ENCODE measurements at places on chromosomes 16 and 17.

DNA sequence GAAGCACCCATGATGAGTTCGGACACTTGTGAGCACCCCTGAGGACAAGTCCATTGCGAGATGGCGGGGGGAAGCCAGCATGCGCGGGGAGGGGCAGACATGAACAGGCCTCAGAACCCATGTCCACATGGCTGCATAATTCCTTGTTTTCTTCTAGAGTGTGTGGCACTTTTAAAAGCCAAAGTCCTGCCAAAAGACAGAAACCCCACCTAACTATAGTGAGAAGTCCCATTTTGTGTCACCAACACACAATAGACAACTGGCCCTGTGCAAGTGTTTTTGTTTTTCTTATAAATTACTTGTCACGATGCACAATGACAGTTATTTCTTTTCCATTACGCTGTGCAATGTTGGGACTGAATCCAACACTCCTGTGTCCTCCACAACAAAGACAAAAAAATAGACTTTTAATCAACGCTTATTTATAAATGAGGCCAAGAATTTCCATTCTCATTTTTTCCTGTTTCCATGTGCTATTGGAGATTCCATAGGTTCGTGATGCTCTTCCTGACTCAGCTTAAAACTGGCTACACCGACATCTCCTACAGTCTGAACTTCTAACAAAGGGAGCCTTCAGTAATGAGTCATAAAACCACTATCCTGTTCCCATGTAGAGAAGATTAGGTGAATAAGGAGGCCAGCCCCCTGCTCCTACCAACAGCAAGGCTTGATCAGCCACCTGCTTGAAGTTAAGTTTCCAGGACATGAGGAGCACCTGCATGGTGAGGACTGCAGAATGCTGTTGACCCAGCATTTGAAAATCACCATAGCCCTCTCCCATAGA is 98.9 kb downstream of the ZNF423 start:
- DNase-seq, result no peak

DNA sequence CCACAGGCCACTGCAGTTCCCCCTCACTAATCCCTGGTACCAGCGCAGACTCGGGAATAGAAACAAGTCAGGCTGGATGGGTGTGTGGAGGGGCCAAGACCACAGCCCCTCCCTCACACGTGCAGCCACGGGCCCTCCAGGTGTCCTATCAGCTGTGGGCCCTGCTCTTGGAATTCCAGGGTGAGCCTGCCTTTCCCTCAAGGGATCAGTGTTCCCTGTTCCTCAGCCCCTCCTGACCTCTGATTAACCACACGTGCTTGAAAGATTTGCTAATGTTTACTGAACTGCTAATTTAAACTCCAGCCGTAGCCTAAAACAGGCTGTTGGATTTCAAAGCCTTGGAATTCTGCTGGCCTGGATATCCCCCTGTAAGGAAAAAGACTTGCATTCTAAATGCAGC is 146.4 kb downstream of the SOCS1 start:
- DNase-seq, result no peak

DNA sequence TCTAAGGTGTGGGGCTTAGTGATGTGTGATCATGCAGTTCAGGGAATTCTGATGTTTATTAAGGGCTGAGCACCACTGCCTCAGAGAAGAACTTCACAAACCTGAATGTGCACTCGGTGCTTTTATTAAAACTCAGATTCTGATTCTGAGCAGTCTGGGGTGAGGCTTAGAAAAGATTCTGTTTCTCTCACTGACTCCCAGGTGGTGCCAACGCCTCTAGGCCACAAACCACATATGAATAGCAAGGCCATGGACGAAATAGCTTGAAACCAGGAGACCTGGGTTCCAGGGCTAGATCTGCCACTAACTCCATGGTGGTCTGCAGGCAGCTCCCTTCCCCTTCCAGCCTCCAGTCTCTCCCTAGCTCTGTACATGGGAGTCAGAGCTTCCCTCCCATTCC is 169.1 kb downstream of the HS3ST3B1 start:
- no peak for DNase-seq

GRCh38 chr17:69103557-69104233 is 38.0 kb downstream of the ABCA6 start:
- DNase-seq, result no peak

DNA sequence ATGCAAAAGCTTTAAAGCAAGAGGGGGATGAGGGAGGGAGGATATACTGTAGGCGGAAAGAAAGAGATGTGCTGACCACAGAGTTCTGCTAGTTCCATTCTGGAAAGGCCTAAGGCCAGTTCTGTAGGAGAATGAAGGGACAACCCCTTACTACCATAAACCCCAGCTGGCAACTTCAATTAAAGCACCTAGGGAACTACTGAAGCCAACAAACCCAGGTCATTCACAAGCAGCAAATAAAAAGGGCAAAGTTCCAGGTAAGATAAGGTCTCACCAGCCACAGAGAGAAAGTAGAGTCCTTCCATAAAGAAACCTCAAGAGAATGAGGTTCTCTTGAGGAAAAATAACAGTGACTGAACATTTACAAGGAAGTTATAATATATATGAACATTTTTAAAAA is 12.8 kb downstream of the TERF2 start:
- no peak for DNase-seq

DNA sequence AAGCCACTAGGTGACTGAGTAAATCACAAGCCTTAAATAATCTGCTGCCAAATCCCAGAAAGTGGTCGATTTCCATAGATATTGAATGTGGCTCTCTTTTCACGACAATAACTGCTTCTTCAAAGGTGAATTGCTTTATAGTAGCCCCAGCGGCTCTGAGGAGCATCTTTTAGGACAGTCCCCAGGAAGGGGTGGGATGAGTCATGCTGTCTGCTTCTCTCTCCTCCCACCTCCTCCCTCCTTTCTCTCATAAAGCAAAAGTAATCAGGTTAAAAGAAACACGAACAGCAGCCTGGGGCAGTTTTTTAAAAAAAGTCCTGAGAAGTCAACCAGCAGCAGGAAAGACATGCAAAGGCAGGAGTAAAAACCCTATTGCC is 1.8 kb downstream of the KIAA0513 start:
- DNase-seq, result peak; percentile 36

DNA sequence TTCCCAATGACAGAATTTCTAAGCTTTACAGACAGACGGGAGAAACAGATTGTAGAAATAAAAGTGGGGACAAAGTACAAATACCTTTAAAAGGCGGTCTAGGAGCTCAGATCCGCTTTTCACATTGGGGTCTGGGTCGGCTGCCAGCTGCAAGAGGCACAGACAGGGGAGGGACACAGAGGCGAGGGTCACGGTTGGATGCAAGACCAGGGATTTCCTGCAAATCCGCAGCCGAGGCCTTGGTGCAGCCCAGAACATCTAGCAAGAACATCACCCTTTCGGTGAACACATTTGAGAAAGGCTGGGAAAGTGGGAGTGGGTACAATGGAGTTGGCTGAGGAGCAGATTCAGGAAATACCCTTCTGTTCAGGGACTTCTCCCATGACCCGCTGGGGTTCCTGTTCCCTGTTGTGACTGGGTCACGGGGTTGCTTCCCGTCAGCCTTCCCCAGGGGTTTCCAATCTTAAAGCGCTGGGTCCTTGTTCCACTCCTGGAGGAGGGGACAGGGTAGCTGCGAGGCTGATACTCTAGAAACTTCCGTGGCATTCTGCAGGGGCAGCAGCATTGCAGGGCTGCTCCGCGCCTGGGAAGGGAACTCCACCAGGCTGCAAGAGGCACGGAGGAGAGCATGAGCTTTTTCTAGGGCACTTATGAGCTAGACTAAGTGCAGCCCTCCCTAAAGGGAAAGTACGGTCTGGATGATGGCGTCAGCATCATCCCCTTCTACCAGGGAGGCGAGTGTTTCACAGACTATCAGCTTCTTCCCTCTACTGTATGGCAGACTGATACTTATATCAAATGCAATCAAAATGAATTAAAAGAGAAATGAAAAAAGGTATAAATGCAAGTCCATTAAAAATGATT is 16.0 kb downstream of the VAC14 start:
- no peak for DNase-seq

- no peak for DNase-seq
These were observed 112.5 kb downstream of the SOCS1 start for GRCh38 chr16:11143372-11144035.

- DNase-seq, result no peak
These were observed 148.9 kb downstream of the RPTOR start for GRCh38 chr17:80693511-80693910.

- DNase-seq, result no peak
These were observed 264.8 kb upstream of the RPL38 start for GRCh38 chr17:73938706-73939105.

DNA sequence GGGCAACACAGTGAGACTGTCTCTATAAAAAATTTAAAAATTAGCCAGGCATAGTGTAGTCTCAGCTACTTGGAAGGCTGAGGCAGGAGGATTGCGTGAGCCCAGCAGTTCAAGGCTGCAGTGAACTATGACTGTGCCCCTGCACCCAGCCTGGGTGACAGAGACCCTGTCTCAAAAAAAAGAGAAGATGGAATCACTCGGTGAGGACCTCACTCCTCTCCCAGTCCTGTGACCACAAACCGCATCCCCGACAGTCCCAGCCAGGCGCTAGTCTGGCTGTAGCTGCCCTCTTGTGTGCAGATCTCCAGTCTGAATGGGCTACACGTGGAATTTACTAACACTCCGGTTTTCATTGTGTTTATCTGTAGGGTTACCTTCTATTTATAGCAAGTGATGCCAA is 11.1 kb downstream of the DEXI start:
- DNase-seq, result no peak

- no peak for DNase-seq
These were observed 1.1 kb upstream of the CACNG1 start for GRCh38 chr17:67043283-67043682.

DNA sequence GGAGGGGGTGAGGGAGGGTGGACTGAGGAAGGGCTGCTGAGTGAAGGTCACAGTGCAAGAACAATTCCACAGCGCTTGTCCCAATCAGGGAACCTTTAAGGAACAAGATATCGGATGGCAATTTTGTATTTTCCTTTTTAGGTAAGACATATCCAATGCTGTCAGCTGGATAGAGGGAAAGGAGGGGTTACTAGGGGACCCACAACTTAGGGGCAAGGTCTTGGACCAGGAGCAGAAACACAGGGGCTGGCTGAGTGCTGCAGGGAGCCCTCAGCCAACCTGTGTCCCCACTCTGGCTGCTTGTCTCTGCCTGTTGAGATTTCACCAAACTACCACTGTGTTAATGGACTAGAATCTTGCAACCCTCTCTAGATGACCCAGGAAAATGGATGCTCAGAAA is 47.6 kb downstream of the AKAP1 start:
- DNase-seq, result no peak

DNA sequence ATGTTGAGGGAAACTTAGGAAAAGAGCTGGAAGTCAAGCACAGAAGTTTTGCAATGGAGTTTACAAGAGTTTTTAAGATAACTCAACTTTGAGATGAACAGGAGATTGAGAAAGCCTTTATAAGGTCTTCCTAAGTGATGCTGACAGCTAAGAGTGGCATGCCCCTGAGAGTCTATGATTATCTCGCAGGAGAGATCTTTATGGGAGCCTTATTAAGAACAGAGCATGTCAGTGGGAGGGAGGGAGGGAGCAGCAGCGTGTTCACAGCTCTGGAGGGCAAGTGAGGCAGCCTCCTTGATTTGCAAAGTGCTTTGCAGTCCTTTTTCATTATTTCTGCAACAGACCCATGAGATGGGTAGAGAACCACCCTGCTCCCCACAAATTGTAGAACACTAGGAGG is 30.7 kb downstream of the GNAO1 start:
- DNase-seq, result no peak

DNA sequence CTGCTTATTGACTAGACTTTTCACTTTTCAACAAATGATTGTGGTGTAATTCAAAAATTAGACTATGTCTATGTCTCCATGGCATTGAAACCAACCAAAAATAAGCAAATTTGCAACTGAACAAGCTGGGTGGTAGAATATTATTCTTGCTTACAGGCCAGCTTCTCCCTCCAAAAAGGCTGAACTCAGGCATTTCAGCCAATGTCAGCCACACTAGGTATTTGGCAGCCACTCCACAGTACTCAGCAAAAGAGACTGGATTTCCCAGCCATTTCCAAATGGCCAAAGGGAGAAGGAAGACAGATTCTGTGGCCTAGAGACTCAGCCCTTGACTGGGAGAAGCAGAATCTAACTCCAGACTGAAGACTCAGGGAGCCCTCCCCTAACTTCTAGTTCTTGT is 121.8 kb upstream of the IRX5 start:
- DNase-seq, result no peak

- DNase-seq, result no peak
These were observed 465.9 kb upstream of the ERCC4 start for GRCh38 chr16:13453938-13454553.

GRCh38 chr17:78723001-78723796 is 58.9 kb downstream of the CYTH1 start:
- no peak for DNase-seq

- no peak for DNase-seq
These were observed 42.8 kb downstream of the TNFRSF13B start for GRCh38 chr17:16929035-16929680.

DNA sequence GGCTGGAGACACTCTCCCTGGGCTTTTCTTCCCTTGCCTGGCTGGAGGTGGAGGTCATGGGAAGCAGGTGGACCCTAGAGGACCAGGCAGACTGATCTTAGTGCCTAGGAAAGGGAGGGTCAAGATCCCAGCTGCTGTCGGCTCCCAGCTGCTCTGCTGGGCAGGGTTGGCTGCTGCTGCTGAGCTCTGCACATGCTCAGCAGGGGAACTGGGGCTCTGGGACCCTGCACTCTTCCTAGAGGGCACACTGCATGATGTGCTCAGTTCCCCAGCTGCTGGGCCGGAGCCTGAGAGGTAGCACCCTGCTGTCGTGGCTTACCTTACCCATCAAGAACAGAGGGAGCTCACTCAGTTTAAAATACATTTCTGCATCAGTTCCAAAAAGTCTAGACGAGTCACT is 34.3 kb downstream of the VAC14 start:
- no peak for DNase-seq

DNA sequence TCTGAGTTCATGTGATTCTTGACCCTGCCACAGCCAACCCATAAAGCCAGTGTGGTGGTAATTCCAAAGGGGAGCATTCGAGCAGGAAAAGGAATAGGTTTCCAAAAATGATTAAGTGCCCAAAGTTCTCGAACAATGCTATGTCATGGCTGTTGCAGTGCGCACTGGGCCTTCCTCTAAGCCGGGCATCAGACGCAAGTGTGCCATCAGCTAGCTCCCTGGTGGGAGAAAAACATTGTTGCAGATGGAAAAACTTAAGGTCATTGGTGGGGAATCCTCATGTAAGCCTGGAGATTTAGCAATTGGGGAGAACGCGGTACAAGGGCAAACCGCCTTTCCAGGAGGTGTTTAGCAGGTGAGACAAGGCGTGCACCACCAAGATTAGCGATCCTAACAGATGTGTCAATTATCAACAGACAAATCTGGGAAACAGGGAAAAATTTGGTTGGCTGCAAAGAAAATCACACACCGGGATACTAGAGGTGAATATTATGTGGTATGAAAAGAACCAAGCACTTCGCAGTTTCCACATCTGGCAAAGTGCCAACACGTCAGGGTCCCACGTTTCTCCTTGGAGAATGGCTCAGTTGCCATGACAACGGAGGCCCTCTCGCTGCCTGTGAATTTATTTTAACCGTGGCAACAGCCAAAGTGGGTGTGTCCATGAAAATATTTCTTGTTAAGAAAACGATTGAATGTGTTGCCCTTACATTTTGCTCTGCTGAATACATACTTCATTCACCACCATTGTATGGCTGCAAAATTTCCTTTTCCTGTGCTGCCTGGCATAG is 118.5 kb upstream of the CACNG5 start:
- DNase-seq, result no peak

Measured in activated CD8-positive, alpha-beta memory T cell treated with anti-CD3 and anti-CD28 coated beads for 1 hour (primary cell).